ENCODE measurements at places on chromosomes 1 and 21.

GRCh38 chr1:35442734-35443133 is 114.5 kb downstream of the KIAA0319L start:
- no peak for DNase-seq

GRCh38 chr1:18977428-18977827 is 21.0 kb upstream of the IFFO2 start:
- DNase-seq: no peak

GRCh38 chr1:116534014-116534739 is 36.6 kb downstream of the CD58 start:
- DNase-seq: no peak

GRCh38 chr1:227731241-227731677 is 3.8 kb downstream of the JMJD4 start:
- DNase-seq: no peak

DNA sequence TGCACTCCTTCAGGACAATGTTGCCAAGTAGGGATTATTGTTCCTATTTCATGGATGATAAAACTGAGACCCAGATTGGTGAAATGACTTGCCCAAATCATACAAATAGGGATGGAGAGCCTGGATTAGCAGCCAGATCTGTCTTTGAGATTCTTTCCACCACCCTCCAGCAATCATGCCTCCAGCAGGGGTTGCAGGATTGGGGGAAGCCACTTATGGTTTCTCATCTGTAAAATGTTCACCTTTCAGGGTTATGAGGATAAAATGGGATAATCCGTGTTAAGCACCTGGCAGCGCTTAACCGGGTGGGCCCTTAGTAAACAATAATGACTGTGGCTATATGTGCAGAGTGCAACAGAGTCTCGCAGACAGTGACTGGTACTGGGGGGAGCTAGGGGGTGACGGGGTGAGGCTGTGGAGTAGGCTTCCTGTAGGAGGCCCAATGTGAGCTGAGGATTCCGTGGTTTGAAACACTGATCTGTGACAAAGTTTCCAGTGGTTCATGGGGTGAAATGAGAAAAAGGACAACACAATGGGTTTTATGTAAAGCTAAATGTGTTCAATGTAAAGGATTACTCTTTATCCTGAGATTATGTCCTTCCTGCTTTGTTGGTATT is 33.7 kb upstream of the FOXO6 start:
- no peak for DNase-seq

DNA sequence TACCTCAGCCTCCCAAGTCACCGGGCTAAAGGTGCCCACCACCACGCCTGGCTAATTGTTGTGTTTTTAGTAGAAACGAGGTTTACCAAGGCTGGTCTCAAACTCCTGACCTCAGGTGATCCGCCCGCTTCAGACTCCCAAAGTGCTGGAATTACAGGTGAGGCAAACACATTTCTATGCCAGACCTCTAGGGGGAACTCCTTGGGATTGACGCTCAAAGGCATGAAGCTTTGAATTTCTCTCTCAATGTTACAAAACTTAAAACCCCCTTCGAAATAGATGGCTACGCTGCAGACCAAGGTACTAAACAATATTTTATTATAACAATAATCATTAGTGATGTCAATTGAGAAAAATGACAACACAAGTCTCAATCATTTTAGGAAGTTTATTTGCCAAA is 330.0 kb downstream of the SETD4 start:
- DNase-seq: no peak

DNA sequence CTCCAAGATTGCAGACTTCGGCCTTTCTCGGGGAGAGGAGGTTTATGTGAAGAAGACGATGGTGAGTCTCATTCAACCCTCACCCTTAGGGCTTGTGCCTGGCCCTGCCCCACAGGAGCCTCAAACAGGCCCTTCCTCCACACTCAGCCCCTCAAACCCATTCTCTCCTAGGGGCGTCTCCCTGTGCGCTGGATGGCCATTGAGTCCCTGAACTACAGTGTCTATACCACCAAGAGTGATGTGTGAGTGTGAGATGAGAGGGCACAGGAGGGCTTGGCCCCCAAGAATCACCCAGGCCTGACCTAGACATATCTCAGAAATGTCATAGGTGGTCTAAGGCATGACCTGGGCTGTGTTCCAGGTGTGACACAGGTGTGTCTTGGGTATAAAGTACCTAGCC is 18.3 kb upstream of the MPL start:
- no peak for DNase-seq

DNA sequence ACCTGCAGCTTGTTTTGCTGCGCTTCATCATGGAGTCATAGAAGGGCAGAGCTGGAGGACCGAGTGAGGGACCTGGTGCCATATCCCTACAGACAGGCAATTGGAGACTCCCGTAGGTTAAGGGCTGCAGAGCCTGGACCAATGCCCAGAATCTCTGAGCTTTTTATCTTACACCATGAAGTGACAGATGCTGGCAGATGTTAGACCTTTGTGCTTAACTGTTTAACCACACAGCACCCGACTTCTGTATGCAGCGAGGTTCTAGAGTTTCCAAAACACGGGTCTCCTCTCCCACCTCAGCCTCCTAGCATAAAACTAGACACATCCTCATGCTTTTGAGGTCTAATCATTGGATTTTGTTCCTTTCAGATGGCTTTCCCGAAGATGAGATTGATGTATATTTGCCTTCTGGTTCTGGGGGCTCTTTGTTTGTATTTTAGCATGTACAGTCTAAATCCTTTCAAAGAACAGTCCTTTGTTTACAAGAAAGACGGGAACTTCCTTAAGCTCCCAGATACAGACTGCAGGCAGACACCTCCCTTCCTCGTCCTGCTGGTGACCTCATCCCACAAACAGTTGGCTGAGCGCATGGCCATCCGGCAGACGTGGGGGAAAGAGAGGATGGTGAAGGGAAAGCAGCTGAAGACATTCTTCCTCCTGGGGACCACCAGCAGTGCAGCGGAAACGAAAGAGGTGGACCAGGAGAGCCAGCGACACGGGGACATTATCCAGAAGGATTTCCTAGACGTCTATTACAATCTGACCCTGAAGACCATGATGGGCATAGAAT is 47.6 kb downstream of the B3GALT5 start:
- DNase-seq: no peak

GRCh38 chr1:42392967-42393848 is 12.6 kb downstream of the RIMKLA start:
- DNase-seq: no peak

GRCh38 chr1:217586586-217586985 is 44.3 kb downstream of the GPATCH2 start:
- no peak for DNase-seq

DNA sequence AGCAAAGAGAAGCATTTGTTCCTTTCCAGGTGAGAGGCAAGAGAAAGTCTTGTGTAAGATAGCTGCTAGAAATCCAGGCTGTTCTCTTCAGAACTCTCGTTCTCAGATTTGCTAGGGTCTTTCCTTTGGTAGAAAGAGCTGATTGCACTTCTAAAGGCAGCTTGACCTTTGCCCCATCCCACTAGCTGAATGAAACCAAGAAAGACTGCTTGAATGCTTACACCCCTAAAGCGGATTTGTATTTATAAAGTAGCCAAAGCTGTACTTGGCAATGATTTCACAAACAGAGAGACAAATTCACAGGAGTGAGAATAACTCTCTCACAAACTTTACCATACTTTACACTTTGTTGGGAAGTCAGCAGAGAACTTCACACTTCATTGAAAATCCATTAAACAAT is 424.1 kb downstream of the TTLL7 start:
- DNase-seq: no peak

GRCh38 chr1:17502326-17502778 is 37.1 kb upstream of the ARHGEF10L start:
- DNase-seq: peak; percentile 47

- DNase-seq: no peak
These were observed 17.3 kb downstream of the NOC2L start for GRCh38 chr1:941588-942383.

DNA sequence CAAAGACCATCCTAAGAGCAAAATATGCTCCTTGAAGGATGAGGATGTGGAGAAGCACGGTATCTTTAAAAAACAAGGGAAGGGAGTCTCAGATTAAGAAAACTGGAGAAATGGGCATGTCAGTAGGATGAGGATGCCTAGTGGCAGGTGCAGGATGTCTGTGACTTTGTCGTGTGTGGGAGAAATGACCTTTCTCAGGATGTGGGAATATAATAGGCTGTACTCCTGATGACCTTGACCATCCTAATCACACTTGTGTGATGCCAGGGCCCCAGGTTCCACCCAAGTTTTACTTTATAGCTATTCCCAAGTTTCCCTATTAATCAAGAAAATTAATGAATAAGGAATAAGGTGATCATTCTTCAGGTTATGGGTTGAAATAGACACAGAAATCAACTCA is 12.9 kb downstream of the C1orf116 start:
- DNase-seq: no peak

GRCh38 chr1:119372503-119373086 is 4.0 kb downstream of the HAO2 start:
- DNase-seq: no peak

- no peak for DNase-seq
These were observed 9.5 kb downstream of the CDC73 start for GRCh38 chr1:193131266-193131860.
